ENCODE measurements at places on chromosomes 2 and 18. TPM values are rescaled to one million over a fixed set of nuclear protein-coding genes. Genes with fewer than 3 reads are reported as not detected.

GRCh38 chr2:98650998-98651397 is 42.6 kb downstream of the UNC50 start:
- no peak for DNase-seq

GRCh38 chr2:112881217-112881985 is 29.6 kb upstream of the IL37 start:
- no peak for DNase-seq

DNA sequence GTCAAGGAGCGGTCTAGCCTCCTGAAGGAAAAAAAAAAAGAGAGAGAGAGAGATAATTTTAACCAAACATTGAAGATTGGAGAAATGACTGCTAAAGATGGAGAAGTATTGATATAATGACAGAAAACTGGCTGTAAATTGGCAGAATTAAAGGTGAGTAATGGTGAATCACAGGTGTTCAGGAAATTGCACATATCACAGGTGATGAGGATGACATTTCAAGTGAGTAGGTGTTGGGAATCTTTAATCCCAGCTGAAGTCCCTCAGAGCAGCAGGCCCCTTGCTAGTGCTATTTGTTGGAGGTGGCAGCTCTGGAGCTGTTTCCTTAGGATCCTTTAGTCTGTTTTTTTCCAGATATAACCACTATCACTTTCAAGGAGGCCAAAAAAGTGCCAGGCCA is 678.4 kb upstream of the VRK2 start:
- DNase-seq = no peak

DNA sequence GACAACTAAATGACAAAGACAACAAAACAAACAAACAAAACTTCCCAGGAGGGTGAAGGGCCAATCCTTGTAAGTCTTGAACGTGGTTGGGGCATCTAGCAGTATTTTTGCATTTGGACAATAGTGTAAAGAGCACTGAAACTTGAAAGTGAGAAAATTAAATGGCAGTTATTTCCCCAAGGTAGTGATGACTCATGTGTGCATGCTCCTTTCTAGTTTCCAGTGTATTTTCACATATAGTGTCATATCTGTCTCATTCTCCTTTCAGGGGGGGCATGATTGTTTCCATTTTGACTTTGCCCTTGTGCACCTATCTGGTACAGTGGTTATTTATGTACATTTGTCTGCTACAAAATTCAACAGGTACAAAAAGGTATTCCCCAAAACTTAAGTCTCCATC is 39.5 kb downstream of the CERS6 start:
- no peak for DNase-seq

The TRIB2 gene
- total RNA-seq = 40.5 TPM

The SAG gene
- total RNA-seq = not detected

The C2orf66 gene
- total RNA-seq = not detected

GRCh38 chr2:222381566-222381965 is 42.8 kb upstream of the SGPP2 start:
- DNase-seq = no peak

GRCh38 chr2:234705108-234705507 is 208.2 kb upstream of the ARL4C start:
- no peak for DNase-seq

DNA sequence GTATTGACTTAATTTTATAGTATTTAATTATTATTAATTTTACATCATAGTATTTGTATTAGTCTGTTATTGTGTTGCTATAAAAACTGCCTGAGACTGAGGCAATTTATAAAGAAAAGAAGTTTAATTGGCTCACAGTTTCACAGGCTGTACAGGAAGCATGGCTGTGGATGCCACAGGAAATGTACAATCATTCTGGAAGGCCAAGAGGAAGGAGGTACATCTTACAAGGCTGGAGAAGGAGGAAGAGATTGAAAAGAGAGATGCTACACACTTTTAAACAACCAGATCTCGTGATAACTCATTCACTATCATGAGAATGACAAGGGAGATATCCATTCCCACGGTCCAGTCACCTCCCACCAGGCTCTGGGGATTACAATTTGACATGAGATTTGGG is 2019.4 kb upstream of the PIK3C3 start:
- DNase-seq = no peak

- DNase-seq = no peak
Observed at GRCh38 chr18:42094875-42095274, 139.8 kb downstream of the PIK3C3 start.

GRCh38 chr2:170770606-170771420 is 635 bp downstream of the ERICH2 start:
- no peak for DNase-seq

All from chondrocyte (in vitro differentiated cells).